ENCODE measurements at places on chromosomes 7 and 10.

GRCh38 chr7:128833946-128834325 lies 3.7 kb downstream of the FLNC start:
- no peak for DNase-seq

GRCh38 chr7:96100737-96101136 lies 221.2 kb downstream of the SLC25A13 start:
- DNase-seq: no peak

DNA sequence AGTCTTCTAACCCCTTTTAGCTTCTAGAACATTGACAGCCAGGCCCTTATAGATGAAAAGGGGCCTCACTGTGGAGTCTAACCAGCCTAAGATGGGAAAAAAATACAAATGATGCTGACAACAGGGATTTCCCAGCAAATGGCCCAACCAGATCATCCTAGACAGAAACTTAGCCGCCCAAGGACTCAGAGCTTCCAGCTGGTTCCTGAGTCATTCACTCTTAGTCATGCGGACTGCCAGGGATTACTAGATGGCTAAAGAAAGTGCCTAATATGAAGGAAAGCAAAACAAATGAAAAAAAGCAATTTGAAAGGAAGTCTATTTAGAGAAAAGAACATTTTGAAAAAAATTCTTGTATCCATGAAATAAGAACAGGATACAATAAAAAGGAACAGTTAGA lies 23.7 kb downstream of the TSPAN14 start:
- peak; percentile 96 for DNase-seq

GRCh38 chr10:58780476-58780875 lies 267.8 kb downstream of the BICC1 start:
- no peak for DNase-seq

DNA sequence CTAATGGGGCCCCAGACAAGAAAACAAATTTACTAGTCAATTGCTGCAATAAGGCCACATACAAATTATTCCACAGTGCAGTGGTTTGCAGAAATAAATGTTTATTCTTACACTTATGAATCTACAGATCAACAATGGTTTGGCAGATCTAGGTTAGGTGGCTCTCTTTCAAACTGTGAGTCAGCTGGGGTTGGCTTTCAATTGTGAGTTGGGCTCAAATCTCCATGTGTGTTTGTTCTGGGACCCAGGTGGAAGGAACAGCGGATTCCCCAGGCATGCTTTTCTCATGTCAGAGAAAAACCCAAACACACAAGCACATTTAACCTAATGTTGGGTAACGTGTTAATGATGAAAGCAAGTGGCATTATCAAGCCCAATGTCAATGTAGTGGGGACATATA lies 25.6 kb upstream of the CELF2 start:
- DNase-seq: no peak

- DNase-seq: no peak
Observed at GRCh38 chr10:25083546-25084111, 67.2 kb downstream of the THNSL1 start.

- no peak for DNase-seq
Observed at GRCh38 chr7:101553018-101553770, 75.9 kb downstream of the MYL10 start.

GRCh38 chr10:32123021-32123420 lies 66.8 kb upstream of the KIF5B start:
- DNase-seq: no peak

DNA sequence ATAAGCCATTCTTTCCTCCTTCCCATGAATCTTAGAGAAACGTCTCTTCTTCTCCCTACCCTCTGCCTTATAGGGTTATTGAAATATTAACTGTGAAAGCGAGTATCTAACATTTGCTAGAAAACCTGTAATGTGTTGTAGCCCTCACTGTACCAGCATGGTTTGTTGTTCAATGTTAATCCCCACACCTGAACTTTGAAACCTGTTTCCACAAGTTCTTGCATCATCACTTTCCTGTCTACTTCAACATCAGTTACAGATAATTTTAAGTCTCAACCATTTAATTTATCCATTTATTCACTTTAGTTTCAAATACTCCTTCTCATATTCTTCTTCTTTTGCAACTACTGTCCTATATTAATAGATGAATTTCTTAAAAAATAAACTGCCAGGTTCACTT lies 148.2 kb downstream of the ETV1 start:
- DNase-seq: no peak

DNA sequence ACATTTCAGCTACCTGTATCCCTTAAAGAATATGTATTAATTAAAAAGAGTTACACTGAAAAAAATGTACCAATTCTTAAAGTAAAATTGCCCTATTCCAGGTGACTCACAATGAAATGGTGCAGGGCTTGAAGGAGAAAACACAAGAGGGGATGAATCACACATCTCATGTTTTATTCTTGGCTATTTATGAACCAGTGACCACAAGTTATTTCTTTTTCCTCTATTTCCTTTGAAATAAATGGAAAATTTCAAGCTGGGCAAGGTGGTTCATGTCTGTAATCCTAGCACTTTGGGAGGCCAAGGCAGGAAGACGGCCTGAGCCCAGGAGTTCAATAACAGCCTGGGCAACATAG lies 106.8 kb downstream of the UBE2H start:
- peak; percentile 83 for DNase-seq

- DNase-seq: no peak
Observed at GRCh38 chr7:11668727-11669126, 163.3 kb downstream of the THSD7A start.

GRCh38 chr10:133117688-133118071 lies 30.0 kb downstream of the ADGRA1 start:
- DNase-seq: no peak

- DNase-seq: no peak
Observed at GRCh38 chr7:76155938-76156337, 45.8 kb upstream of the SRRM3 start.

- DNase-seq: peak; percentile 40
Observed at GRCh38 chr10:60942788-60943315, 1.1 kb downstream of the RHOBTB1 start.
